Cardiac muscle cell (in vitro differentiated cells and primary cell): ENCODE measurements at places on chromosomes 6 and 20.
A peak's percentile ranks its signal among the peaks of the same experiment; 100 is the strongest.

- no peak for DNase-seq
These were observed 65.2 kb downstream of the RIOK1 start for GRCh38 chr6:7454696-7455358.

- no peak for DNase-seq
These were observed 128.9 kb upstream of the SHLD1 start for GRCh38 chr20:5621305-5621704.

- DNase-seq = no peak
These were observed 648.6 kb downstream of the COL12A1 start for GRCh38 chr6:74557236-74557635.

GRCh38 chr20:3616250-3616649, 46.9 kb downstream of the GFRA4 start:
- DNase-seq = peak; percentile 35

DNA sequence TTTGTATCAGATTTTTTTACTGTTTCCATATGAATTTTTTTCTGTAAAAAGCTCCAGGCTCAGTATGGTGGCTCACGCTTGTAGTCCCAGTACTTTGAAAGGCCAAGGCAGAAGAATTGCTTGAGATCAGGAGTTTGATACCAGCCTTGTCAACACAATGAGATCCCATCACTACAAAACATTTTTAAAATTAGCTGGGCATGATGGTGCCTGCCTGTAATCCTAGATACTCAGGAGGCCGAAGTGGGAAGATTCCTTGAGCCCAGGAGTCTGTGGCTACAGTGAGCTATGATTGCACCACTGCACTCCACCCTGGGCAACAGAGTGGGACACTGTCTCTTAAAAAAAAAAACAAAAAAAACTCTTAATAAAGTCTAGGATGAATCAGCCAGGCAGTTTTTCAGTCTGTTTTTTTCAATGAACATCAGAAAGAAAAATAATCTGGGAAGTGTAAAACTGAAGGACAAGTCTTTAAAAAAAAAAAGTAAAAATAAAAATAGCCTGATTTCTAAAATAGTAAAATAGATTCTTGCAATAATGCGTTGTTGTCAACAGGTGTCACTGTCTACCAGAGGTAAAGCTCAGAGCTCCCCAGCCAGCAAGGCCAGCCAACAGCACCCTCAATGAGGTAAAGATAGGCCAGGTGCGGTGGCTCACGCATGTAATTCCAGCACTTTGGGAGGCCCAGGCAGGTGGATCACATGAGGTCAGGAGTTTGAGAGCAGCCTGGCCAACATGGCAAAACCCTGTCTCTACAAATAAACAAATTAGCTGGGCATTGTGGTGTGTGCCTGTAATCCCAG, 9.3 kb upstream of the ATG5 start:
- peak; percentile 64 for DNase-seq
